ENCODE measurements at places on chromosomes 1 and 21. TPM values are rescaled to one million over a fixed set of nuclear protein-coding genes. Genes with fewer than 3 reads are reported as not detected.

The KRTAP10-5 gene
- polyA plus RNA-seq, result not detected

The LAMC2 gene
- polyA plus RNA-seq, result 2.8 TPM

The CTTNBP2NL gene
- 12.4 TPM for polyA plus RNA-seq

The VANGL2 gene
- 3.2 TPM for polyA plus RNA-seq

The PTPN14 gene
- polyA plus RNA-seq, result 21.8 TPM

The PDIK1L gene
- 1.4 TPM for polyA plus RNA-seq

The OR2AK2 gene
- polyA plus RNA-seq, result not detected

The SERPINC1 gene
- polyA plus RNA-seq, result not detected

The SDC3 gene
- polyA plus RNA-seq, result 75.7 TPM

The SPRR2G gene
- not detected for polyA plus RNA-seq

The ADGRL4 gene
- polyA plus RNA-seq, result 5.0 TPM

The NUF2 gene
- 13.0 TPM for polyA plus RNA-seq

The SELE gene
- polyA plus RNA-seq, result not detected

The GRIK3 gene
- not detected for polyA plus RNA-seq

The PERM1 gene
- not detected for polyA plus RNA-seq

The DTL gene
- polyA plus RNA-seq, result 11.8 TPM

The RORC gene
- not detected for polyA plus RNA-seq

The CYP4Z1 gene
- not detected for polyA plus RNA-seq

The PUM1 gene
- 75.4 TPM for polyA plus RNA-seq

The SYPL2 gene
- 0.65 TPM for polyA plus RNA-seq

The KRTAP19-1 gene
- polyA plus RNA-seq, result not detected

The DYNLT4 gene
- polyA plus RNA-seq, result not detected

The CHD5 gene
- 0.09 TPM for polyA plus RNA-seq

The FAM110D gene
- not detected for polyA plus RNA-seq

The TIPRL gene
- polyA plus RNA-seq, result 20.0 TPM

The TYW3 gene
- polyA plus RNA-seq, result 8.1 TPM

The NTRK1 gene
- polyA plus RNA-seq, result not detected

The F3 gene
- 126 TPM for polyA plus RNA-seq

The KIF17 gene
- polyA plus RNA-seq, result 5.7 TPM

The IL19 gene
- not detected for polyA plus RNA-seq

The C1orf94 gene
- polyA plus RNA-seq, result not detected

The NBPF4 gene
- polyA plus RNA-seq, result not detected

The TCHH gene
- not detected for polyA plus RNA-seq

The TDRD5 gene
- polyA plus RNA-seq, result not detected

The TMEM269 gene
- polyA plus RNA-seq, result 0.14 TPM

The PODN gene
- 5.4 TPM for polyA plus RNA-seq

The DNM3 gene
- 0.36 TPM for polyA plus RNA-seq

The S100A8 gene
- polyA plus RNA-seq, result not detected

The TNNI3K gene
- 1.3 TPM for polyA plus RNA-seq

The CD101 gene
- not detected for polyA plus RNA-seq

The CCDC181 gene
- polyA plus RNA-seq, result 0.07 TPM

The PRKAB2 gene
- 11.0 TPM for polyA plus RNA-seq

The LENEP gene
- not detected for polyA plus RNA-seq

The AADACL3 gene
- polyA plus RNA-seq, result not detected

The SEMA4A gene
- 0.86 TPM for polyA plus RNA-seq

The CYP4A22 gene
- not detected for polyA plus RNA-seq

The EDN2 gene
- polyA plus RNA-seq, result 0.22 TPM

The RYR2 gene
- polyA plus RNA-seq, result not detected
